ENCODE measurements at places on chromosomes 6 and 20.

GRCh38 chr6:50030777-50031562, 9.2 kb upstream of the DEFB110 start:
- peak; percentile 65 for DNase-seq

DNA sequence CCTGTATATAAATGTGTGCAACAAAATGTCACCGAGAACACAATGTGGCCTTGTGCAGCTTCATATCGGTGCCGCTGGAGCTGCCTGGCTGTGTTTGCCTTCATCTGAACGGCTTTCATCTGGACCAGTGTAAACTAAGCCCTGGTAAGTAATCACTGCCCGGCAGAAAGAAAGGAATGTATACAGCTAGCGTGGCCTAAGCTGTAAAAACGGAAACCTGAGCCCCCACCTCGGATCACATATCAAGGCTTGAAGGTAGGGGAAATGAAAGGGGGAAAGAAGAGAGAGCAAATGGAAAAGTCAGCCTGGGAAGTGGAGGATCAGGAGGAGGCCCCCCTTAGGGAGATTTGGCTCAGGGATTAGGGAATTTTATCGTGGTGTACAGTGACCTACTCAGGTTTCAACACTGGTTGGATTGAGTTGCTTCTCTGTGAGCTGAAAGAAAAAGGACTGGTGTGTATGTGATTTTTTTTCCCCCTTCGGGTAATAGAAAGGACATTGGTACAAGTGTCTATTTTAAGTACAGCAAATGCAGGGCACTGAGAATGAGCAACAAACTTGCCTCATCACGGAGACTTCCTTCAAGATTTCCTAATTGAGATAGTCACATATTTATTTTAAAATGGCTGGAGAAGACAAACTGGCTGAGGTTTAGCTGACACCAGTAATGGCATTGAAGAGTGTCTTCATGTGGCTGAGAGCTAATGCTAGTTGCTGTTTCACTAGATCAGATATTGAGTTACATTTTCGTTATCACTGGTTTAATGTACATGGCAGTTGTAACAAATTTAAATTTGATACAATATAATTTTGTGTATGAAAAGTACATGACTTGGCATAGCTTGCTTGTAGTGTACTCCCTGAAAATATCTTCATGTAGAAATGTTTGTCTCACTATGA, 3.5 kb downstream of the SOBP start:
- peak; percentile 69 for DNase-seq

DNA sequence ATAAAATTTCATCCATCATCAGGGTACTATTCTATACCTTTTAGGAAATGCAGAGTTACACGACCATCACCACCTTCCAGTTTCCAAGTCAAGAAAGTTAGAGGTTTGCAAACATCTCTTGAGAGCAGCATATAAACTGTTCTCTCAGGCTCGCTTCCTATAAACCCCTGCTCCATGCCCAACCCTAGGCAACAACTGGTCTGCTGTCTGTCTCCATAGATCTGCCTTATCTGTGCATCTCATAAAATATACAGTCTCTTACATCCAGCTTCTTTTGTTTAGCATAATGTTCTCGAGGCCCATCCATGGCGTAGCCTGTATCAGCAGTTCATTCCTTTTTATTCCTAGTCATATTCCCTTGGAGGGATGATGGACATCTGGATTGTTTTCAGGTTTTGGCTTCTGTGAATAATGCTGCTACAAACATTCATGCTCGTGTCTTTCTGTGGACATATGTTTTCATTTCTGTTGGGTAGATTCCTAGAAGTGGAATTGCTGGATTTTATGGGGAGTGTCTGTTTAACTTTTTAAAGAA, 6.1 kb downstream of the PTPRT start:
- no peak for DNase-seq

GRCh38 chr20:59192533-59192896, 28.9 kb downstream of the ZNF831 start:
- no peak for DNase-seq

GRCh38 chr20:19937651-19938420, 79.3 kb upstream of the NAA20 start:
- no peak for DNase-seq

DNA sequence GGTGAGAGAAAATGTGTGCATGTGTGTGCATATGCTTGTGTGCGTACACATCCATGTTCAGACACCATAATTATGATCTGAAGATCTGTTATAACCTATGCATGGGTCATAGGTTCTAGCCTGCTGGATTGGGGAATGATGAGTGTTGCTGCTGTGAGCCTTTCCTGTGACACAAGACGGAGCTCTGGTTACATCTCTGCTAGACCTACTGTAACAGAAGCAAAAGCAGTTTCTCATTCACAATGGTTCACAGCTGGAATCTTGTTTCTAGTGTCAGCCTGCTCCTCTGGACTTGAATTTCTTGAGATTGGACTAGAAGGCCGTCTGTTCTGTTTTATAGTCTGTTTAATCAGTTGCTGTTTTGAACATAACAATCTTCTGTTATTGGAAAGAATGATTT, 40.1 kb downstream of the DEFB114 start:
- DNase-seq = no peak

DNA sequence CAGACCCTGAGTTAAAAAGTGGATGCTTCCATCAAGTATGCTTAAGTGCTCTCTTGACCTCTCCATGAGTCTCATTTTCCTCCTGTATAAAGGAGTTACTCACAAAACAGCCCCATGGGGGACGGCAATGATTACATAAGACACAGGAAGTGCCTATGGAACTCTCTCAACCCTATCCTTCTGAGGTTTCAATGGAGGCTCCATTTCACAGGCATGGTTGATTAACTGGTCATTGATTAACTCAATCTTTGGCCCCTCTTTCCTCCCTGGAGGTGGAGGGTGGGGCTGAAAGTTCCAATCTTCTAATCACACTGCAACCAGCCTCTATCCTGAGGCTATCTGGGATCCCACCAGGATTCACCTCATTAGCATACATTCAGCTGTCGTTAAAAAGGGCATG, 29.3 kb downstream of the CST8 start:
- DNase-seq = no peak

DNA sequence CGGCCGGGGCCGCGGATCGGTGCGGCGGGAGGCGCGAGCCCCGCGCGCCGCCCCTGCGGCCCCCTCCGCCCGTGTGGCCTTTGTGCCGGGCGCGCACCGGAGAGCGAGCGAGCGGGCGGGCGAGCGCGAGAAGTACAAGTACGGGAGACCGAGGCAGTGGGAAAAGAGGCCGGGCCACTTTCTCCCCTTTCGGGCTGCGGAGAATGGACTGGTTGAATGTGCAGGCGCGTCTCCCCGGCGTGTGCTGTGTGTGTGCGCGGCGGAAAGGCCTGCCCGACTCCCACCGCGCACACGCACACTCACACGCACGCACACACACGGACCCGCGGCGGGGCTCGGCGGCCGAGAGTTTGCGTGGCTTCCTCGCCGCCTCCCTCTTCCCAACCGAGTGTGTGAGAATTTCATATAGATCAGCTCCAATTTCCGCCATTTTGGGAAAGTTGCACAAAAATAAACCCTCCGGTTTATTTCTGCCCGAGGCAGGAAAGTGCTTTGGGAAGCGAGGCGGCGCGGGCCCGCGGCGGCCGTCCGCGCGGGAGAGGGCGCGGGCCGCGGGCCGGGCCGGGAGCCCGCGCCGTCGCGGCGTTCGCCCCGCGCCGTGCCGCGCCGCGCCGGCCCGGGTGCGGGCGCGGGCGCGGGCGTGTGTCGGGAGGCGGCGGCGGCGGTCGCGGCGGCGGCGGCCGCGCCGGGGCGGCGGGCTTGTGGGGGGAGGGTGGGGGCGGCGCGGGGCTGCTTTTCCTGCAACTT, 1.1 kb downstream of the L3MBTL3 start:
- peak; percentile 63 for DNase-seq

- no peak for DNase-seq
Measured at GRCh38 chr6:117472667-117473066, 9.8 kb upstream of the DCBLD1 start.

- peak; percentile 62 for DNase-seq
Measured at GRCh38 chr6:35048031-35048613, 93.0 kb downstream of the TCP11 start.

GRCh38 chr6:22526736-22527135, 42.6 kb upstream of the HDGFL1 start:
- no peak for DNase-seq

- DNase-seq = no peak
Measured at GRCh38 chr6:100415768-100416167, 49.0 kb downstream of the SIM1 start.

DNA sequence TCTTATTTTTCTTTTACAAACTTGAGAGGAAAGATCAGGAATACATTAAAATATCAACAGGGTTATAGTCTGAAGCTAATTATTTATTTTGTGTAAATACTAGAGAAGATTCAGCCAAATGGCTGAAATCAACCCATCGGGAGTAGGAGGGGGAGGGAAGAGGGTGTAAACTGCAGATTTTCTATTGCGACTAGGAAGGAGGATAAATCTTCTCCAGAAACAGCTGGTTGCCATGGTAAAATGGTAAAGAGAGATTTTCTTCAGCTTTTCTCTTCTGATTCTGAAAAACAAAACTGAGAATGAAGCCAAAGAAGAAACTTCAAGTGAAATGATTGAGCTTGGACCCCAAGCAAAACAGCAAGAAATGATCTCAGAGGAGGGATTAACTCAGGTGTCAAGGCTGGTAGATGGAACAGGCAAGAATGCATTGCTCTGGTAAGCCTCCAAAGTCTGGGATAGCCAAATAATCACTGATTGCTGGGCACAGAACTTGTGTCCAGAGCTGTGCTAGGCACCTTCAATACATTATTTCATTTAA, 193.5 kb upstream of the SPTLC3 start:
- DNase-seq = no peak

DNA sequence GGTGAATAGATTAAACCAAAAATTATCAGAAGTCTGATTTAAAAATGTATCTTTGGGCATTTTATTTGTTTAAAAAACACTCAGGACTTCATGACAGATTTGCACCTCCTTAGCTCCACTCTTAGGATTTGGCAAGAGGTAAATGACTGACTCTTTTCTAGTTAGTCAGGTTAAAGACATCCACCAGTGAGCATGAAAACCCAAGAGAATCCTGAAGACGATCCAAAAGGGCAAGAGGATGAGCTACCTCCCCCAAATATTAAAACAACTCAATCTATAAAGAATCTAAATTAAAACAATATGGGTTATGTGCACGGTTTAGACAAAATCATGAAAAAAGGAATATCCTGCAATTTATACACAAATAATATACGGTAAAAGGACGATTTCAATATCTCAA, 89.4 kb upstream of the OPRM1 start:
- DNase-seq = no peak

- DNase-seq = no peak
Measured at GRCh38 chr6:24933868-24934401, 1.8 kb downstream of the RIPOR2 start.

DNA sequence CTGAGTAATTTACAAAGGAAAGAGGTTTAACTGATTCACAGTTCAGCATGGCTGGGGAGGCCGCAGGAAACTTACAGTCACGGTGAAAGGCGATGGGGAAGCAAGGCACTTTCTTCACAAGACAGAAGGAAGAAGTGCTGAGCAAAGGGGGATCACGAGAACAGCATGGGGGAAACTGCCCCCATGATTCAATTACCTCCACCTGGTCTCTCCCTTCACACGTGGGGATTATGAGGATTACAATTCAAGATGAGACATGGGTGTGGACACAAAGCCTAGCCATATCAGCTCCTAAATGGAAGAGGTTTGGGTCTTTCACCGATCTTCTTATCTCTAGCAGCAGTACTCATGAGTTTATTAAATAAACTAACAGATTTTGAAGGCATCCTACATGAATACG, 152.9 kb upstream of the RUNX2 start:
- no peak for DNase-seq

GRCh38 chr6:11909696-11910132, 102.4 kb upstream of the HIVEP1 start:
- DNase-seq = no peak

DNA sequence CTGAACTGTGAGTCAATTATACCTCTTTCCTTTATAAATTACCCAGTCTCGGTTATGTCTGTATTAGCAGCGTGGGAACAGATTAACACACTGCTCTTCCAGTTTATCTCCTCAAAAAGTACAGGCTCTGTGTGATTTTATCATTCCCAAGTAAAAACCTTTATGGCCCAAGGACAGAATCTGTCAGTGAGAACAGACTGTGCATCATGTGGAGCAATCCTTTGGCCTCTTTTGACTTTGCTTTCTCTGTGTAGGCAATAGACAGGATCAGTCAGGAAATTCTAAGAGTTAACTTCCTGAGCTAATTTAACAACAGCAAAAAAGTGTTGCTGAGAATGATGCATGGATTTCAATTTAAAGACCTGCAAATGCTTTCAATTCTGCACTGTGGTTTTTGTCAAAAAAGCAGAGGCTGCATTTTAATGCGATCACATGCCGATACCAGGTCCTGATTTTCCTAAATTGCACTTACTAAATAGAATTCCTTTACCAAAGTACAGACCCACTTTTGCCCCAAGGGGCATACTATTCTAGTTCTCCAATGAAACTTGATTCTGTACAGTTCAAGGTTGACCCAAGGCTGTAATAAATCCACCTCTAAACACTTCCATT, 246.7 kb upstream of the MARCKS start:
- DNase-seq = no peak

GRCh38 chr6:166955121-166955864, 1.1 kb downstream of the RNASET2 start:
- peak; percentile 54 for DNase-seq

- no peak for DNase-seq
Measured at GRCh38 chr6:43572015-43572414, 3.8 kb downstream of the XPO5 start.

- no peak for DNase-seq
Measured at GRCh38 chr20:21238818-21239536, 64.2 kb upstream of the XRN2 start.

DNA sequence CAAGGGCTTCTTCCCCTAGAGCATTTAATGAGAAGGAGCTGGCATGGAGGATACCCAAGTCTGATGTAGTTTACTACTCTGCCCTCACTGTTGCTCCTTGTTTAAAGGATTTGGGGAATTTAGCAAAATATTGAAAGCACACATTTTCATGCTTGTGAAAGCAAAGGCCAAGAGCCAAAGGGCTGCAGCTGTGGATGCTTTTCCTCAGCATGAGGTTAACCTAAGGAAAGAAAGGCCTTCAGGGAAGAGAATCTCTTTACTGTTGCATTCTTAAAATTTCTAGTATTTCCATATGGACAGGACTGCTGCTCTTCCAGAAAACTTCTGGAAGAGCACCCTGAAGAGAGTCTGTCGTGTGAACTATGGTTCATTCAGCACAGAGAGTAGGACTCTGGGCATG, 45.9 kb upstream of the SASH1 start:
- no peak for DNase-seq

DNA sequence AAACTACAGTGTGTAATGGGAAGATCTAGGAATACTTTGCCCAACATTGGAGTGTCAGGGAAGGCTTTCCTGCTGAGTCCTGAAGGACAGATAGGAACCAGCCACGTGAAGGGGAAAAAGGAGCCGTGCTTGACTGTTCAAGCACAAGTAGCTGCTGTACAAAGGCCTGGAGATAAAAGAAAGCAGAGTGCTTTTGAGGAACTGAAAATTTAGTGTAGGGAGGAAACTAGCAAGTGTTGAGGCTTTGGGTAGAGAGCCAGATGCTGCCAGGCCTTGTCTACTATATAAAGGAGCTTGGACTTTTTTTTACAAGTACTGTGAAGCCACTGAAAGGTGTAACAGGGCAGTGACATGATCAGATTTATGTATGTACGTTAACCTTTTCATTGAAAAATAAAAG, 39.0 kb downstream of the DSE start:
- DNase-seq = no peak

Data from ecto neural progenitor cell (in vitro differentiated cells).